ENCODE measurements at places on chromosomes 5 and 9.
A peak's percentile ranks its signal among the peaks of the same experiment; 100 is the strongest.

GRCh38 chr5:864492-865167 lies 13.8 kb upstream of the ZDHHC11 start:
- DNase-seq = no peak

DNA sequence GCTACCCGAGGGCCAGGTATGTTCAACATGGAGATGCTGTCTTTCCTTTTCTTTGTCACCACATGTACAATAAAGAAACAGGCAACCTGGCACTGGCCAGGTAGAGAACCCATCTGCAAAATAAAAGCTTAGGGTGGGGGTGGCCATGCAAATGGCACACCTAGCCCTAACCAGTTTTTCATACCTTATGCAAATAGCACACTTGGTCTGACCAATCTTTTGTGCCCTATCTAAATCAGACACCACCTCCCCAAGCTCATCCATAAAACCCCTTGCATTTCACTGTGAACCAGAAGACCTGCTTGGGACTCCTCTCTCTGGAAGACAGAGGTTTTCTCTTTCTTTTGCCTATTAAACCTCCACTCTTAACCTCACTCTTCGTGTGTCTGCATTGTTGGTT lies 33.9 kb downstream of the JAKMIP2 start:
- no peak for DNase-seq

DNA sequence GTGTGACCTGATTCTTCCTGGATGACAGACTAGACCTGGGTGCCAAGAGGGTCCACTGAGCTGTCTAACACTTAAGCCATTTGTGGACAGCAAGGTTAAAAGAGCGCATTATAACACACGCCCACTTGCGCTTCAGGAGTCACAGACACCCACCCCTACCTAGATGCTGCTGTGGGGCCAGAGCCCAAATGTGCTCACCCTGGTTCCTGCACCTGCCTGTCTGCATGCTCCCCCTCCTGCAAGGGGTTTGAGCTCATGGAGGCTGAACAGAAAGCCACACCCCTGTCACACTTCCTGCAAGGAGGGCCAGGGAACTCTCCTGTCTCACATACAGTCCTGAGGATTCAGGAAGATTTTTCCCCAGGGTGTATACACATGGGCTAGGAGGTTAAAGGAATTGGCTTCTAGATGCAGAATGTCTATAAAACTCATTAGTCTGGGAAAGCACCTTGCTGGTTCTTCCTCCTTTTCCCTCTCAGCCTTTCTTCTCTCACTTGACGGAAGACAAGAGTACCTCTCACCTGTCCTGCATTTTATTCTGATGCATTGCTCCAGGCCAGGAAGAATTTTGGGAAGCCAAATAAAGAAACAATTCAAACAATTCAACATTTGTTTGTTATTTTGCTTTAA lies 87.4 kb upstream of the LHFPL2 start:
- no peak for DNase-seq

DNA sequence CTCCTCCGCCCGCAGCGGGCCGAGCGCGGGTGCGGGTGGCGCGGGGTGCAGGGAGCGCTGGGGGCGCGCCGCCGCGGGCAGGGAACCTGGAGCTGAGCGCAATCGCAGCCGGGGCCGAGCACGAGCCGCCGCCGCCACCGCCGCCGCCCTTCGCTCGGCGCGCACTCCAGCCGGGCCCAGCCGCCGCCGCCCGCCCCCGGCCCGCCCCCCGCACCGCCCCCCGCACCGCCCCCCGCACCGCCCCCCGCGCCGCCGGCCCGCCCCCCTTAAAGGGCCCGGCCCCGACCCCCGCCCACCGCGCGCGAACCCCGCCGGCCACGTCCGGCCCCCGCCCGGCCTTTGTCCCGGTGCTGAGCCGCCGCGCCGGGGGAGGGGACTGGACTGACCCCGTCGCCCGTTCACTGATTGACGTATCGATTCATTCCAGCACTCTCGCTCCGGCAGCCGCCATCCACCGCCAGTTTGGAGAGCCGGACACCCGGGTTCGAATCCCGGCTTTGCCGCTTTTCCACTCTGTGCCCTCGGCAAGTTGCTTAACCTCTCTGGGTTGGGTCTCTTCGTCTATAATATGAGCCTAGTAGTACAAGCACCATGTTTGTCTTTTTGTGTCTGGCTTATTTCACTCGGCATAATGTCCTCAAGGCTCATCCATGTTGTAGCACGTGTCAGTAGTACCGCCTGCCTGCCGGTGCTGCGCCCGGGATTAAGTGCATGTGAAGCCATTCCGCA lies at the start of gene SH3PXD2B:
Gene SH3PXD2B, minus strand, starts transcription at position 168 of the 729 bp plus-strand sequence. CDS start 173 bp downstream, outside the sequence.
- peak; percentile 69 for DNase-seq

- DNase-seq = peak; percentile 9
These were observed 220.0 kb upstream of the NR4A3 start for GRCh38 chr9:99601571-99602111.

DNA sequence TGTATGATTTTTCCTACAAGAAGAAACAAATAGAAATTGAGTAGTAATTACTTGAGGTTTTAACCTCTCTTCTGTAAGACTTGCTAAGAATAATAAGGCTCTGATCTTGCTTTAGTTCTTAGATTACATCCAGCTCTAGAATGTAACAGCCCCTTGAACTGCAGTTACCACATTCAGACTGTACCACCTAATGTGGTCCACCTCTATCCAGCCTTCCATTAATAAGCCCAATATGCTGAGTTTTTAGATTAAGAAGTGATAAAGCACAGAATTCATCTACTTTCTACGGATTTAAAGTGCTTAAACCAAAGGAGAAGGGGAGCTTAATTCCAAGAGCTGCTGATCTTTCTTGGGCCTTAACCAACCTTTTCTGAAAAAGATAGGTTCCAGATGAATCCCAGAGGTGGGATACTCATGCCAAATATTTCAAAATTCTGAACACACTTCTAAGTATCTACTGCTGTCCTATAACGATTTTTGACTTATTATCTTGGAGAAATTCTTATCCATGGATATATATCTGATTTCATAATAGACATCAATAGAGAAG lies 131.5 kb downstream of the ZNF608 start:
- no peak for DNase-seq

DNA sequence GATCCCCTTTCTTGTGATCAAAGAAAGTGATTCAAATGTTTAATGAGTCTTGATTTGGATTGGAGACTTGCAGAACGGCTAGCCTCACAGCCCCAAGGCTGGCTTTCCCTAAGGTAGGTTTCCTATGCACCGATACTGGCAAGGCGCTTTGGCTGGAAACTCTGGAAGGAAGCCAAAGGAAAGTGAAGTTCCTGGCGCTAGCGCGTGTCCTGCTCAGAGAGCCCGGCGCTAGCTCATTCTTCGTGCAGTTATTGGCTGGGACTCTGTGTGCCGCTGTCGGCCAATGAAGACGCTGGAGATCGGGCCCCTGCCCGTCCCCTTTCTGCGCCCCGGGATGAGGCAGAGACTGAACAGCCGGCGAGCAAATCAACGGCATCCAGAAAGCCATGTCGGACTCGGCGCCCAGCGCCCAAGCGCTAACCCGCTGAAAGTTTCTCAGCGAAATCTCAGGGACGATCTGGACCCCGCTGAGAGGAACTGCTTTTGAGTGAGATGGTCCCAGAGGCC lies at the start of gene PCDHGC3:
Gene PCDHGC3, plus strand, starts transcription at position 342 of the 507 bp plus-strand sequence. Its CDS starts 151 bp downstream, at position 493.
- peak; percentile 97 for DNase-seq

GRCh38 chr5:169542811-169543210 lies 40.8 kb upstream of the SPDL1 start:
- DNase-seq = no peak

GRCh38 chr9:1855726-1856125 lies 159.4 kb upstream of the SMARCA2 start:
- no peak for DNase-seq

DNA sequence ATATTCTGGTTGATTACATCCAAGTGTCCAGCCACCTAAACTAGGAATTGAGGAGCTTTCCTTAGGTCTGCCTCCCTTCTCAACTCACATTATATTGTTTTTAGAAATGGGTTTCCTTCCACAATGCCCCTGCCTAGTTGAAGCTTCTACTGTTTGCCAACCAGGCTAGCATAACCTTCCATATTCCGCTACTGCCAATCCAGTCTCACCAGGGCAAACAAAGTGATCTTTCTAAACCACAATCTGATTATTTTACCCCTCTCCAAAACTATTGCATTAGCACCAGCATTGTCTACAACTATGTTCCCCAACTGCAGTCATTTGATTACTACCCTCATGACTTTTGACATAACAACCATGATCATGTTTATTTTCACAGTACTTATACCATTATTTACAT lies 115.8 kb upstream of the RASEF start:
- no peak for DNase-seq

DNA sequence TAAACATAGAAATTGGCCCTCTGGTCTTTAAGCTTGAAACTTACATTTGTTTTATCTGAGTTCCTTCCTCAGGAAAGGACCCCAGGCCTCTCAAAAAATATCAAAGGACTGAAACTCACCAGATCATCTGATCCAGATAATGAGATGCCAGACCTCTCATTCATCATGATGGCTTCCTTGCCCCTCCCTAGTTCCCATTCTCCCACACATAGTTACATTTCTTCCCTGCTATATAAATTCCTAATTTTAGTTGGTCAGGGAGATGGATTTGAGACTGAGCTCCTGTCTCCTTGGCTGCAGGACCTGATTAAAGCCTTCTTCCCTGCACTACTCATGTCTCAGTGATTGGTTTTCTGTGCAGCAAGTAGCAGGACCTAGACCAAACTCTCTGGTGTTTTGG lies 119.4 kb upstream of the SPIN1 start:
- peak; percentile 10 for DNase-seq

Measured in fibroblast of skin of abdomen (primary cell).